Esophagus squamous epithelium (tissue), 5 donors: ENCODE measurements at places on chromosomes 2 and 18.

GRCh38 chr2:137881711-137882110 is 82.6 kb upstream of the HNMT start:
- H3K36me3 ChIP-seq, result no peaks in the 10 kb centered on the region
- DNase-seq, result no peak
- H3K4me1 ChIP-seq, result no peaks in the 10 kb centered on the region
- no peak overlapping the region for H3K4me3 ChIP-seq

DNA sequence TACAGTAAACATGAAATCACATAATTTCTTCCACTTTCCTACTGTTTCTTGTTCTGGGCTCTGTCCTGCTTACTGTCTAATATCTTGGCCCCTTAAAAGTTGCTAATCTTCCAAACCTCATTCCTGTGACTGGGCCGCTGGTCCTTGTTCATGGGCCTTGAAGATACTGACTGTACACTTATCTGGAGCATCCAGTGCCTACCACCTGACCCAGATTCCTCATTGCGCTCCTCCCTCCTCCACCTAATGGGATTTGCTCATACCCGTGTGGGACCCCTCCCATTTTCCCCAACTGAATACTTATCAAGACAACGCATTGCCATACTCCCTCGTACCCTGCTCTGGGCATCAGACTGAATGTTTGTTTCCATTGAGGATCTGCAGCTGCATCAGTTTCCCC is 6.1 kb upstream of the IL37 start:
- no peaks in the 10 kb centered on the region for H3K27me3 ChIP-seq
- H3K4me3 ChIP-seq, result no peak overlapping the region
- no peaks in the 10 kb centered on the region for H3K4me1 ChIP-seq
- H3K27ac ChIP-seq, result no peak overlapping the region
- DNase-seq, result no peak

- H3K27me3 ChIP-seq, result no peaks in the 10 kb centered on the region
- H3K4me3 ChIP-seq, result no peak overlapping the region
- H3K4me1 ChIP-seq, result no peaks in the 10 kb centered on the region
Measured at GRCh38 chr2:84427235-84428138, 31.6 kb downstream of the SUCLG1 start.

GRCh38 chr2:9112079-9112721 is 94.4 kb upstream of the ASAP2 start:
- peaks cover 56% of the 10 kb centered on the region for H3K4me1 ChIP-seq
- DNase-seq, result no peak
- H3K4me3 ChIP-seq, result no peak overlapping the region

DNA sequence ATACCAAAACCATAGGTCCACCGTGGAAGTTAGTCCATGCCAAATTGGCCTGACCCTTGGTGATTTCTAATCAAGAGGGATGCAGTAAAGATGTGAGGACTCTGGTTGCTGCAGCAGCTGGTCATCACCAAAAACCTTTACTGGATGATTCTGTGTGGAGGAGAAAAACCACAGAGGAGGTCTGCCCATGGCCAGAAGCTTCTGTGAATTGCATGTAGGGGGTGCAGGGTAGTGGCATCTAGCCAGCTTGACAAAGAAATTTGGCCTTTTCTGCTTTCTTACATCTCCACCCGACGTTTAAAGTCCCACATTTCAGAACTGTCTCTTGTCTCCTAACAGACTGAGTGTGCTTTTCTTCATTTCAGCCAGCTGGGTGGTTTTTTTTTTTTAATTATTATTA is 180.0 kb downstream of the TPGS2 start:
- no peak overlapping the region for H3K4me3 ChIP-seq
- H3K4me1 ChIP-seq, result no peaks in the 10 kb centered on the region
- DNase-seq, result no peak
- no peaks in the 10 kb centered on the region for H3K27me3 ChIP-seq
